Daoy (cell line): ENCODE measurements at places on chromosomes 11 and 22.
A peak's percentile ranks its signal among the peaks of the same experiment; 100 is the strongest.

- DNase-seq, result no peak
Observed at GRCh38 chr11:108221371-108221770, 1.1 kb downstream of the NPAT start.

GRCh38 chr22:27107386-27107785, 450.0 kb downstream of the MIAT start:
- DNase-seq, result no peak

GRCh38 chr11:111019871-111020670, 225.5 kb upstream of the POU2AF2 start:
- DNase-seq, result no peak

GRCh38 chr11:3723014-3723708, 52.0 kb upstream of the CHRNA10 start:
- peak; percentile 63 for DNase-seq

GRCh38 chr11:58075781-58076180, 45.0 kb downstream of the OR6Q1 start:
- DNase-seq, result no peak
